ENCODE measurements at places on chromosomes 5 and 9.

- no peak for DNase-seq
Observed at GRCh38 chr9:113516840-113517577, 53.5 kb downstream of the RGS3 start.

GRCh38 chr5:174608631-174609097 lies 115.7 kb upstream of the MSX2 start:
- no peak for DNase-seq

DNA sequence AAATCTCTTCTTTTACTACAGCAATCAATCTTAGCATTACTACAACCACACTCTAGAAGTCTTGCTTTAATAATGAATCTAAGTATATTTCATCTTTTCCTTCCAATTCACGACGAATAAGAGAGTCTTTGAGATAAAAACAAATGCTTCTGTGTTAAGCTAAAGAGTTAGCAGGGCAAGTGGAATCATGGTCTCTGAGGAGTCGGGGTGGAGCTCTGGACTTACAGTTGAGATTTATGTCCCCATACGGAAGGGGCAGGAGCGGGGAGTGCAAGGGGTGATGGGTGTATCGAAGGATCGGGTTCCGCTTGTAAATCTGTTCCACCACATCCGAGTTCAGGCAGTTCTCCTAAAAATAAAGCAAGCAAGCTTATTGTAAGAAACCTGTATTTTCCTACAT lies 59.0 kb upstream of the RETREG1 start:
- DNase-seq, result no peak

- DNase-seq, result no peak
Observed at GRCh38 chr9:22481566-22481965, 34.9 kb downstream of the DMRTA1 start.

DNA sequence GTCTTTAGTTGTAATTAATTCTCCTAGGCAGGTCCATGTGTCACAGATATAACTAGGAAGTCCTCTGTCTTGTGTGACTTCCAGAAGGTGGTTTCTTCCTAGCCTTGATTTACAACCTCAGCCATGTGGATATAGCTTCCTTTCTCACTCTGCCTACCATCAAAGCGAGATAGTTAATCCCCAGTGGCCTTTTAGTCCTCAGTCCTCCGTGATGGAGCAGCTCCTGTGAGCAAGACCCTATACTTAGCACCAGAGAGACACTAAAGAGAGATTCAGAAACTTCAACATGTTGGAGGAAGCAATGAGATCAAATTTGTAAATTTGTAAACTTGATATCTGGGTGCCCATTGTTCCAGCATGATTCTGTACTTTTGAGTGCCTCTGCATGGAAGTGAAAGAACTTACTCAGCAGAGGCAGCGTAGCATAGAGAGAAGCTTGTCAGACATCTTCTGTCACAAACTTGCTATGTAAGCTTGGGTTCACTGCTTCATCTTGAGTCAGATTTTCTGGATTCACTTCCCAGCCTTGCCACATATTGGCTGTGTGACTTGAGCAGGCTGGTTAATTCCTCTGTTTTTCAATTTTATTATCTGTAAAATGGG lies 170.2 kb upstream of the NR3C1 start:
- no peak for DNase-seq

DNA sequence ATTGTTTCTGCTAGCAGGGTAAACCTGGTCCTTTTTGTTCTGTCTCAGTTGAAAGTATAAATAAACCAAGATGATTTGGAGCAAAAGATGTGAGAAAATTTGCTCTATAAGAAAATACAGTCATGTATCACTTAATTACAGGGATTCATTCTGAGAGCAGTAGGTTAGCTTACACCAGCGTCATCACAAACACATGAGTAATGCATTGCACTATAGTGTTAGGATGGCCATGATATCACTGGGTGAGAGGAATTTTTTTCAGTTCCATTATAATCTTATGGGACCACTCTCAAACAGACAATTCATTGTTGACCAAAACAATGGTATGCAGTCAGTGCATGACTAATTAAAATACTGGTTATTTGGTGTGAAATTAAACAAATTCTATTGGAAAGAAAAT lies 430.9 kb downstream of the CHSY3 start:
- DNase-seq, result no peak

DNA sequence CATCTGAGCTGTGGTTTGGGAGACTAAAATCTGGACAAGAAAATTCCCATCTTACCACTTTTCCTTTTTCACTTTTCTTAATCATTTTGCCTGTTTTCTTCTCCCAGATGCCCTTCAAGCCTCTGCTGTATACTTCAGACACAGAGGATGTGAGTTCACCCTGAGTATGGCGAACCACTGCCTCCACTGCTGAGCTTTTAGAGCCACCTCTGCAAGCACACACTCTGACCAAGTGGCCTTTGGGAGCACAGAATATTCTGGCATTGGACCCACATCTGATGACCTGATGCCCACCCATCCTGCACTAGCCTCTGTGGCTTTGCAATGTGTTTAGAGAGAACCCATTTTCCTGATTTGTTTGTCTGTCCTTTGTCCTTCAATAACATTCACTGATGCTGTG lies 32.5 kb downstream of the TERT start:
- no peak for DNase-seq

- DNase-seq, result no peak
Observed at GRCh38 chr9:79701651-79702050, 129.9 kb downstream of the TLE4 start.

DNA sequence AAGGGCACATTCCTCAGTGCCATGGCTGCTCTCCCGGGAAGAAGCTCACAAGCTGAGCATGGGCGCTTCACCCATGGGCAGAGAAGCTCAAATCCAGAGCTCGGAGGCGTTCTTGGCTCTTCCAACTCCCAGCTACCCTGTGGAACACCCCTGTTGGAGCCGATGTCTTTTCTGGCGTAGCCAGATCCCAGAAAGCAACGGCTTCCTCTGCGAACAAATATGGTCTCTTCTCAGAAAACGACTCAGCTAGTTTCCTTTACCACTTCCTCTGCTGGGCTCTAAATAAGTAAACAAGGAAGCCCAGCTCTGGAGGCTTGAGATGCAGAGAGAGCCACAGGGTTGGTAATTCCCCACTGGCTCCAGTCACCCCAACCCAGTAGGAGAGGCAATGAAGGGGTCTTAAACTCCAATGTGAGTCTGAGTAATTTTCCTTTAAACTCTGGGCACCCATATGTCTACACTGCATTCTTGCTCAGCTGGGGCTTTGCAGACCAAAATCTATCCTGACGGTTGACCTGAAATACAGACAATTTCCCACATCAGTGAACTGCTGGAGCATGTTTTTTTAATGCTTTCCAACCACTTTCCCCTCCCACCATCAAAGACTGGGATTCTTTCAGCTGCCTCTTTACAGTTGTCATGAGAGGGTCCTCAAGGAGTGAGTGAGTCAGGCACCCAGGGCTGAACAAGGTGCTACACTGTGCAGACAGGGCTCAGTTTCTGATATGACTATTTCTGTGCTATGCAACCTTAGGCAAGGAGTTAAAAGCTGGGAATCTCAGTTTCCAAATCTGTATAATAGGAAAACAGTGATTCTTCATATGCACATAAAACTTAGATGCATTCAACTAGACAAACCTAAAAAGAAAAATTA lies at the start of gene LCP2:
TSS of gene LCP2 (minus strand) at position 189 of the 874 bp plus-strand sequence. CDS start at position 23, 166 bp downstream.
- DNase-seq, result no peak

GRCh38 chr5:175765858-175766257 lies 105.5 kb upstream of the CPLX2 start:
- no peak for DNase-seq

DNA sequence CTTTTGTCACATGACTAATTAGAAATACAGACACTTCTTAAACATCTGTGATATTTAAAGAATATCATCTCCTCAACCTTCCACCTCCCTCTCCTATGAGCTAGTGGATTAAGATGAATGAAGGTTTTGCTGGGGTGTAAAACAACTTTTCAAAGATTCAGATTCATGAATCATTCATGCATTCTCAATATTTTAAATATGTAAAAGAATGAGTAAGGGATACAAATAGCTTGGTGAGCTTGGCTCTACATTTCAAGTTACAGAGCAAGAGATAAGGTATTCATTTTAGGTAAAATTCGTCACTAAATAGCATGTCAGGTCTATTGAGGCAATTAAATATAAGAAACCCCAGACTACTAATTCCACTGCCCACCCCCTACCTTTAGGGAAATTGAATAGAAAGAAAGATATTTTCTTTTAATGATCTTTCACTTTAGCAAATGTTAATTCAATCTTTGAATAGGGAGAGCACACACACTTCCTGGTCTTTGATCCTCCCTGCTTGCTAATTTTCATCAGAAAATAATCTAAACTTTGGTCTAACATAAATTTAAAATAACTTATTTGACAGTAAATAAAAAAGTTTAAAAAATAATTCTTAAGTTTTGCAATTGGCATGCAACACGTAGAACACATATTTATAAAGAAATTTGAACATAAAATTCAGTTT lies 486.9 kb upstream of the ITGA1 start:
- DNase-seq, result no peak

DNA sequence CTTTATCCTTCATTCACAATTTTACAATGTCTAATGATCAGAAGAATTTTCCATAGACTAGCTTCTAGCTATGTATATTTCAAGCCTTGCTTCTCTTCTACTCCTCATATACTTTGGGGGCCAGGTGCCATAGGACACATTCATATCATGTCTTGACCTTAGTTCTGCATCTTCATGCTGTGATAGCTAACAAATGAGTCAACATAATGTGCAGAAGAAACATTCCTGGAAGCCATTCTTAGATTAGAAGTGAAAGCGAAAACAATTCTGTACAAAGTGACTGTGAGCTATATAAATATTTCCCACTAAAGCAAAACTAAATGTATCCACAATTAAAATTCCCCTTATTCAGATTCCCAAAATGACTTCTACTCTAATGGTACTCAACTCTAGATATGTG lies 320.2 kb upstream of the NREP start:
- no peak for DNase-seq

- no peak for DNase-seq
Observed at GRCh38 chr5:40027400-40027799, 602.6 kb upstream of the DAB2 start.

- DNase-seq, result no peak
Observed at GRCh38 chr5:152403046-152403445, 2.0 kb downstream of the NMUR2 start.

DNA sequence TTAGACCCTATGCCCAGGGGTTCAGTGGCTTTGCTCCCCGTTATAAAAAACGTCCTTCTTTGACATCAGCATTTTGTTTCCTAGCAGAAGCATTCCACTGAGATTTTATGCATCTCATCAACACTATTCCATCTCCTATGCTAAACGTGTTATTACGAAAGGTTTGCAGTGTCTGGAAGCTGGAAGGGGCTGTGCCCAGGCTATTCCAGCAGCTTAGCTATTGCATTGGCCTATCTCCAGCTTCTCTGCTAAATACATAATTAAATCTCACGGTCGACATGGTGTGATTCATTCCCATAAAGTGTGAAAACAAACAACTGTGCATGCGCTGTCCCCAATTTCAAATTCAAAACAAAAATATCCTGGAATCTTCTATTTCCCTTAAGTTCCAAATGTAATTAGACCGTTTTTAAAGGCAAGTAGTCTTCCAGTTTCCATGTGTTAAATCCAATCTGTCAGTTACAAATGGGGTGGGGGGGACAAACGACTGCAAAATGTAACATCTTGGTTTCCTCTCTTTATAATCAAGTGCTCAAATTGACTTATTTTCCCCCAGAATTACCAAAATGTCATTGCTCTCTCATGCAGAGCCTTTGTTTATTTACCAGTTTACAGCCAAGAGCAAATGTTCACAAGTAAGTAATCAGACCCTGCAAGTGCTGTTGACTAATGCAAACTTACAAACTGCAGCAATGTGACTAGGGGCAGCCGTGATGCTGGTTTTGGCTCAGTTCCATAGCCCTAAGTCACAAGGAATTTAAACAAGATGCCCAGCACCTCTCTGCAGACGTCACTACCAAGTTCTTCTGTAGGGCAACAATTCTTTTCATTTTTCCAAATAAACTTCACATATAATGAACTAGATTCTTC lies 212.3 kb upstream of the RORB start:
- DNase-seq, result no peak

GRCh38 chr5:147248561-147248960 lies 13.7 kb downstream of the STK32A start:
- no peak for DNase-seq

GRCh38 chr5:56938858-56939257 lies 13.1 kb downstream of the MIER3 start:
- no peak for DNase-seq

- no peak for DNase-seq
Observed at GRCh38 chr5:1405121-1405520, 40.1 kb downstream of the SLC6A3 start.

- DNase-seq, result peak; percentile 62
Observed at GRCh38 chr5:38556599-38557307, at the start of gene LIFR. Gene LIFR (minus strand): TSS chr5:38556646. CDS start chr5:38530647, 25,999 bp downstream.

- DNase-seq, result no peak
Observed at GRCh38 chr5:15601274-15601673, 101.3 kb downstream of the FBXL7 start.

DNA sequence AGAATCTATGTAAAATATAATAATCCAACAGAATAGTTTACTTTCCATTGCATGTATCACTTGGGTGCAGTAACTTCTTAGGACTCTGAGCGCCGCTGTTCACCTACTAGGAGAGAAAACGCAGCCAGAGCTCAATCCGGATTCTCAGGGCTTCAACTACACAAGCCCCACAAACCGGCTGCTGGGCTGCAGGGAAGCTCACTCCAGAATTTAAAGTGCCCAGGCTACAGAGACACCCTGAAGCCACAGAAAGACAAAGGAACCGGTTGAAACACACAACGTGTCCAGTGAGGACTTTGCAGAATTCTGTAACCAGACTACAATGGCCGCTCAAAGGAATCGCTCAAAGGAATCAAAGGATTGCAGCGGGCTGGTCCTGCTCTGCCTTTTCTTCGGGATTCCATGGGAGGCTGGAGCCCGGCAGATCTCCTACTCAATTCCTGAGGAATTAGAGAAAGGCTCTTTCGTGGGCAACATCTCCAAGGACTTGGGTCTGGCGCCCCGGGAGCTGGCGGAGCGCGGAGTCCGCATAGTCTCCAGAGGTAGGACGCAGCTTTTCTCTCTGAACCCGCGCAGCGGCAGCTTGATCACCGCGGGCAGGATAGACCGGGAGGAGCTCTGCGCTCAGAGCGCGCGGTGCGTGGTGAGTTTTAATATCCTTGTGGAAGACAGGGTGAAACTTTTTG lies at the start of gene PCDHGA10:
TSS of gene PCDHGA10 (plus strand) at position 134 of the 686 bp plus-strand sequence. CDS start at position 323, 189 bp downstream.
- DNase-seq, result no peak

DNA sequence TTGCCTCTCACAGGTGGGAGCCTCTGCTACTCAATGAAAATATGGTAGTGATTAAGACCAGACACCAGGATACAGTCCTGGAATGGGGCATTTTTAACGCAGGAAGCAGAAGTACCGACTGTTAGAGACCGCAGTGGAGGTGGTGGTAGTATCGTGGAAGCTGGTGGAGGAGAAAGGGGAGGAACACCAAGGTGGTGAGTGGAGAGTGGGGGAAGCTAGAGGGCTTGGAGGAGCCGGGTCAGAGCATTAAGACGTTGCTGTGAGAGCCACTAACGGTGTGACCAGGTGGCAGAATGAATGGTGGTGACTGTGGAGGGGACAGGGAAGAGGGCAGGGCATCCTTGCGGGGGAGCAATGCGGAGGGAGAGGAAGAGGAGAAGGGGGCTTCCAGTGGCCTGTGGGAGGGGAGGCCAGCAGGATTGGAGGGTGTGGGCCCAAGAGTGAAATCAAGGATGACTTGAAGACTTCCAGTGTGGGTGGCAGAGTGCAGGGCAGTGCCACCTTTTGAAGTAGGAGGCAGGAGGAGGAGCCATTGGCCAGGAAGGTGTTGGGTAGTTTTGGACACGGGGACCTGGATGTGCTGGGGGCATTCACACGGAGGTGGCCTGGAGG lies 1.6 kb upstream of the UBAC1 start:
- DNase-seq, result no peak

Measured in fibroblast of skin of left quadriceps (primary cell).